LHCN-M2 (cell line): ENCODE measurements at places on chromosomes 4 and X.
A peak's percentile ranks its signal among the peaks of the same experiment; 100 is the strongest.

GRCh38 chr4:138845054-138845453, 170.5 kb upstream of the NOCT start:
- no peak for DNase-seq

- DNase-seq = no peak
These were observed 199.6 kb downstream of the BCOR start for GRCh38 chrX:39898147-39898546.

- DNase-seq = peak; percentile 20
These were observed 128.8 kb upstream of the GPC4 start for GRCh38 chrX:133544115-133544514.

- no peak for DNase-seq
These were observed 35.5 kb downstream of the KDR start for GRCh38 chr4:55089916-55090315.

DNA sequence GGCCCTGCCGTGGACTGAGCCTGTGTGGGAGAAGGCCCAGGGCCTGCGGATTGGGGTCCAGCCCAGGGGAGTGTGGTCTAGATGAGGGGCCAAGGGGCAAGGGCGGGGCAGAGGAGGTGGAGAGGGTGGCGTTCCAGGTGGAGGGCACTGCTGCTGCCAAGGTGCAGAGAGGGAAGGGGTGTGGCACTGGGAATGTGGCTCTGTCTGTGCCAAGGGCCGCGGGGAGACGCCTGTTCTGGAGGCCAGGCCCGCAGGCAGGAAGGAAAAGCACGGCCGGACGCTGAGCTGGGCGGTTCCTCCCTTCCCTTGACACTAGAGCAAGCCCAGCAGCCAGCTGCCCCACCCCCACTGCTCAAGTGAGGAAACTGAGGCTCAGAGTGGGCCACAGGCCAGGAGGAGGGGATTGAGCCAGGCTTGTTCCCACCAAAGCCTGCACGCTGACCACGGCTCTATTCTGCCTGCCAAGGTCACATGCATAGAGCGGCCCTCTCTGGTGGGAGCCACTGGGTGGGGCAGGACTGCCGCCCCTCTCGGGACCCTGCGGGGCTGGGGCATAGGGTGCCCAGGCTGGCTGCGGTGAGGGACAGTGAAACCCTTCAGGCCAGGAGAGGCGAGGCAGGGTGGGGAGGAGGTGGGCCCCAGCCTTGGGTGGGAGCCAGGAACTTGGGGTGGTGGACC, 13.0 kb downstream of the SH3BP2 start:
- no peak for DNase-seq

DNA sequence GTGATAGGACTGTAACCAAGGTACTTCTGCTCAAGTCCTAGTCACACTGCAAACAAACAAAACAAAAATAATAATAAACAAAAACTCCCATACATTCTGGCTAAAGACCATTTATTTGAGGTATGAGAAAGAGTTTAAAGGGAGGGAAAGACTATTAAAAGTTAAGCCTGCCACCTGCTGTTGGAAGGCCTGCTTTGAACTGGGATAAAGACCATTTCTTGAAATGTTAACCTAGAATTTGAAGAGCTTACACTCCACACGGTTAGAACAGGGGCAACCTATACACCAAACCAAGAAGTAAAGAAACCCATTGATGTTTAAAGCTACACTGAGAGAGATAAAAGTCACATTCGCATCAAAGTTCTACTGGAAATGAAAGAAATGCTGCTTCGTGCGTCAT, 548.7 kb upstream of the DIPK2B start:
- DNase-seq = peak; percentile 44
